AG04450 (cell line): ENCODE measurements at places on chromosomes 7 and 10.

DNA sequence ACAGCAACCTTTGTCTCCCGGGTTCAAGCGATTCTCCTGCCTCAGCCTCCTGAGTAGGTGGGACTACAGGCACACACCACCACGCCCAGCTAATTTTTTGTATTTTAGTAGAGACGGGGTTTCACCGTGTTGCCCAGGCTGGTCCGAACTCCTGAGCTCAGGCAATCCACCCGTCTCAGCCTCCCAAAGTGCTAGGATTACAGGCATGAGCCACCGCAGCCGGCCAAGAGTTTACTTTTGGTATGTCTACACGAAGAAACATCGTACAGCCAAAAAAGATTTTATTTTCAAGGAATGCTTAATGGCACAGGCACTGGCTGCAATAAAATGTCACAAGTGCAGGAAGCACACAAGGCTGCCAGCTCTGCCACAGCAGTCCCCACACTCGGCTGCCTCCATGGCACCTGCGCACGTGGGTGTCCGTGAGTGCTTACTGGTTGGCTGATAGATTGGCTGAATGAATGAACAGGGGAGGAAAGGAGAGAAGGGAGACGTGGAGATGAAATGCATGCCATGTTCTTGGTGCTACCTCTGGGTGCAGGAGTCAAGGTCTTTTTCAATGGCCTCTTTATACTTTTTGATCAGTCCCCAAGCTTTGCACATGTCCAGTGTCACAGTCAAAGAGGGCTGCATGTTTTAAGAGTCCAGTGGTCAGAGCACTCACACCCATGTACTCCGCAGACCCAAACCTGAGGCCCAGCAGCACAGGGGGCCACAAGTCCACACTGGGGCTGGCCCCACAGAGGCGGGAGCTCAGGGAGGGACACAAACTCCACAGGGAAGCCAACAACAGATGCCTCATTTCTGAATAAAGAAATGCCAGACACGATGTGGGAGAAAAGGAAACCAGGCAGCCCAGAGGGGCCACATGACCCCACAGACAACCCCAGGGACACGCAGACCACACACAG, 198.2 kb downstream of the MAD1L1 start:
- no peak for DNase-seq

DNA sequence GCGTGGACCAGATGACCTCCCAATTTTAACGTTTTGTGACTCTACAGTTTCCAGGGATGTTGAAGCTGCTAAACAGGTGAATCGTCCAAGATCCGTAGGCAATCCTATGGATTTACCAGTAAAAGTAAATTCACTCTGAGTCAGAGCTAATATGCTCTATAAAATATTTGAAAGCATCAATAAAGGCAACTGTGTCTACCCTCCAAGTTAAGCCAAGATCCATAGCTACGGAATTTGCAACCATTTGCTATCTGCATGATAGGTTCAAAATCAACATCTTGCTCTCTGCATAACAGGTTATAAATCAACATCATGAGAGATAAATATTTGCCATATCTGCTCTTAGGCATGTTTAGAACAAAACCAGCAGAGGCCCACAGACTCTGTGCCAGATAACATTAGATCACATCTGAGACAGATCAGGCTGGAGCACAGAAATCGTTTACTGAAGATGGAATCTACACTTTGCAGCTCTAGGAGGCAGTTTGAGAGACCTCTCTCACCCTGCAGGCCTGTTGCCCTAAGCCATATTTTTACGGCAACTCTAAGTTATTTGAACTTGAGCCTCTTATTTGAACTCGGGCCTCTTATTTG, 80.7 kb upstream of the PDCD4 start:
- peak; percentile 29 for DNase-seq

- DNase-seq: no peak
Measured at GRCh38 chr7:146659732-146660131, 543.1 kb downstream of the CNTNAP2 start.

DNA sequence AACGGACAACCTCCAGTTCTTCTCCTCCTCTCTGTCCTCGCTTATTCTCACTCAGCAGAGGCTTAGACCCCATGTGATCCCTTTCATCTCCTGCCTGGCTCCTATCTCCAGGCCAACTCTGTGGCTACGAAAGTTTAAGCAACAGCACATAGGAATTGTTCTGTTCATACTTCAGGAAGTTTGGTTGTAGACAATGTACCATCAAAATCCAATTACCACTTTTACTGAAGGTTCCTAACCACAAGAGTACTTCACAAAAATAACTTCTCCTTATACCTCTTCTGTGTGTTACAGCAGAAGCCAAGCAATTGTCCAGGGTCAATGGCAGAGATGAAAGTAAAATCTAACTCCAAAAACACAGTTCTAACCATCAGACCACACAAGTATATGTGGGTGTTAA, 80.0 kb downstream of the SLC25A13 start:
- no peak for DNase-seq

GRCh38 chr10:73873142-73873837, 1.1 kb downstream of the CAMK2G start:
- DNase-seq: no peak

GRCh38 chr10:44879531-44879899, 31.6 kb upstream of the TMEM72 start:
- DNase-seq: no peak

DNA sequence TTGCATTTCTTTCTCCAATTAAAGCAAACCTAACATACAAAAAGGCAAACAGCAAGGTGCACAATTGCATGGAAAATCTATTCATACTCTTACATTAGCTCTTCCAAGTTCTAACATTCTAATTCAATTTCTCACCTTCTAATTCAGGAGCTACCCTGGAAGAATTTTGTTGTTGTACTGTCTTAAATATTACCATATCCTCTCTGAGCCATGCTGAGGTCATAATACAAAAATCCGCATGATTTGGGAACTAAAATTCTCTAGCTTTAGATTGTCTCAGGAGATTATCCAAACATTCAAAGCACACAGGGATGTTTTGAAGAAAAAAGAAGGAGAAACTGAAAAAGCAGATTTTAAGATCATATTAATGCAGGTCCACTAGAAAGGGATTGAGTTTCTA, 229.9 kb downstream of the KIAA1217 start:
- DNase-seq: no peak

- DNase-seq: no peak
Measured at GRCh38 chr7:132919771-132920170, 162.1 kb downstream of the CHCHD3 start.

GRCh38 chr10:102341038-102341688, 54.3 kb upstream of the NFKB2 start:
- DNase-seq: no peak

GRCh38 chr10:102426803-102427287, 5.5 kb downstream of the CUEDC2 start:
- no peak for DNase-seq

- DNase-seq: no peak
Measured at GRCh38 chr7:16235147-16236114, 185.9 kb downstream of the CRPPA start.

DNA sequence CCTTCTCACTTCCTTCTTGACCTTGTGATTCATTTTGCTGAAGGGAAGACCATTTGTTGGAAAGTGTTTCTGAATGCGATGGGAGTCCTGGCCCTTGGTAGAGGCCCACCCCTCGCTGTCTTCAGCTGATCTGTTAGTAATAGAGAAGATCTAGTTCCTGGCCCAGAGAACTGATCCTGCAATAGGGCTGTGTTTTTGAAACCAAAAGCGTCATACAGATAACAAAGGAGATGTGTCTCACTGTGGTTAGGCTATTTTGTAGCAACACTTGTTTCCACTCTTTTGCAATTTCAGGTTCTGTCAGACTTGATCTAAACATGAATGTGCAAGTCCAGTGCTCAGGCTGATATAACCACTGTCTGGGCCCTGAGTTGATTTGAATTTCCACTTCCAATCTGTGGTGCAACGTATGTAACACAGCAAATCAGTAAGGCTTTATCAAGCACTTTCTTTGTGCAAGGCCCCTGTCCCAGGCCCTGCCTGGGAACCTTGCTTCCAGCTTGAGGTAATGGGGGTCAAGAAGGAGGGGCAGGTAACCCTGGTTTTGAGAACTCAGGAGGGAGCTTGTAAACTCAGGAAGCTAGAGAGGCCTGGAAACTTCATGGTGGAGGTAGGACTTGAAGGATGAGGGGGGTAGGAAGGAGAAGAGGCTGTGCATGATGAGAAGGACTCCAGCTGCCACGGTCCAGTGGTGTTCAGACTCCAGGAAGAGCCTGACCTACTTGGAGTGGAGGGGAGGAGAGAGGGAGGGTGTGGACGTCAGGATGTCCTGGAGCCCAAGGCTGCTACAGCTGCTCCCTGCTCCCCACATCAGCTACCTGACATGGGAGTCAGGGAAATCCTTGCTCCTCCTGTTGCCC, 42.2 kb upstream of the SRGN start:
- no peak for DNase-seq

DNA sequence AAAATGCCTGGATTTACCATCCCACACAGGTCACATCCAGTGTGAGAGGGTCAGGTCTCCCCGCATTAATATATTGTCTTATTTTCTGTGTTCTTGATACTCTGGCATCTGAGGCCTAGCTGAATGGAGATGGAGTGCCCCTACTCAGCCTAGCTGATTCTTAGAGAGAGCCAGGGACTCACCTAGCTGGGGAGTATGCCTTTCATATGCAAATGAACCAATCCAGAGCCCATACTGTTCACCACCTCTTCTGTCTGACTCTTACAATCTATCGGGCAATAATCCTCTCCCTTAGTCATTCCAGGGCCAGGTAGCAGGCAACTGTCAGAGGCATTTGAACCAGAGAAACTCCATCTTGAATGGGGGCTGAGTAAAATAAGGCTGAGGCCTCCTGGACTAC, 46.3 kb downstream of the LBX1 start:
- no peak for DNase-seq

GRCh38 chr10:80158598-80159127, 26.1 kb downstream of the PLAC9 start:
- DNase-seq: peak; percentile 92

DNA sequence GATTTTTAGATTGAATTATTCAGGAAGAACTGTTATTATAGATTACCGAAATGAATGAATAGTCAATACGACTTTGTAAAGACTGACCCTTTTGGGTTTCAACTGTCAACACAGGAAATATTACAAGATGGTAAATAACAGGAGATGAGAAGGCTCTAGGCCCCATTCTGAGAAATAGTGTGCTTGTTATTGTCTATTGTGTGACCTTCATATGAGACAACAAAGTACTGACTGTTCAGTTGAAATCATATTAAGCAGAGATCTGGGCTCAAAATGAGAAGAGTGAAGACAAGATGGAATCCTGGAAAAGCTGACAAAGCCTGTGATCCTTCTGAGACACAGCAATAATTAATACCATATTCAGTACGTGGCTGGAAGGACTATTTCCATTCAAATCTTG, 503.8 kb downstream of the INHBA start:
- DNase-seq: no peak

GRCh38 chr10:131132681-131133080, 178.8 kb downstream of the TCERG1L start:
- no peak for DNase-seq

DNA sequence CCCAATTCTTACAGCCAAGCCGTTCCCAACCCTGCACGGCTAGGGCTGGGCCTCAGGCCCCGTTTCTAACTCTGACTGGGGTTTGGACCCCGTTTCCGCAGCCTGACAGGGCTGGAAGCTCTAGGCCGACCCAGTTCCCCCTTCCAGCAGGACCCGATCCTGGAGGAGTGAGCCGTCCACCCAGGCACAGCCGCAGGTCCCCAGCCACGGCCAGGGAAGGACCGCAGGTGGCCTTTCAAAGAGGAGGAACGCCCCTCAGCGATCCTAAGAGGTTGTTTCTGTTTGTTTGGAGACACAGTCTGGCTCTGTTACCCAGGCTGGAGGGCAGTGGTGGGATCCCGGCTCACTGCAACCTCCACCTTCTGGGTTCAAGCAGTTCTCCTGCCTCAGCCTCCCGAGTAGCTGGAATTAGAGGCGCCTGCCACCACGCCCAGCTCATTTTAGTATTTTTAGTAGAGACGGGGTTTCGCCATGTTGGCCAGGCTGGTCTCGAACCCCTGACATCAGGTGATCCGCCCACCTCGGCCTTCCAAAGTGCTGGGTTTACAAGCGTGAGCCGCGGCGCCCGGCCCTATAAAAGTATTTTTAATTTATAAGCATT, 778 bp upstream of the GET4 start:
- no peak for DNase-seq

- no peak for DNase-seq
Measured at GRCh38 chr10:22351131-22351703, 5.9 kb downstream of the SPAG6 start.

DNA sequence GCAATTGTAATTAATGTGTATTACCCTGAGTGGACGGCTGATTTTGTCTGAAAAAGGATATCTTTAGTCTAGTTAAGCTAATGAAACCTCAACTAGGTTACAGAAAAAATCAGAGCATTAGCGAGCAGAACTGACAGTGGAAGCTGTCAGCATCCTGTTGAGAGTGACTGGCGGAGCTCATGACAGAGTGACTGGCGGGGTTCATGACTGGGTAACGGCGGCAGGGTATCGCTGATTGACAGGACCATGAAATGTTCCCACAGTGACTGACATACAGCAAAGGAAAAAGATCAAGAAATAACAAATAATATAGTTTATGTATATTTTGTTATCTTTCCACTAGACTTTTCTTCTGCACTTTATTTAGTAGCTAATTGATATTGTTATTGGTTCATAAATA, 202.5 kb upstream of the AGK start:
- DNase-seq: no peak

DNA sequence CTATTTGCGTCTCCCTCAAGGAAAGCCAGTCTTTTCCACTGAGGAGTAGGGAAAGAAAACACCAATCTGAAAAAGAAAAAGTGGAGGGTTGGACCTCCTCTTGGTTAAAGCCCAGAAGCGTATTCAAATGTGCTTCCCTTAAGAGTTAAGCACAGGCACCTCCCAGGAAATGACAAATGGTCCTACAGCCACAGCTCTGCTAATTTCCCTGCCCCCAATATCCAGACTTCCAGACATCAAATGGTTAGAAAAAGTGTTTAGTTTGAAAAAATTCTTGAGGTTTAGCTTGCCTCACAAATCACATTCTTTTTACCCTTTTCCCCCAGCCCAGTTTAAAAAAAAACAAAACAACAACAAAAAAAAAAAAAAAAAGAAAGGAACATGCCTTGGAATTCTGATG, 19.0 kb upstream of the COL1A2 start:
- peak; percentile 94 for DNase-seq

- DNase-seq: no peak
Measured at GRCh38 chr10:35451151-35452016, 115.1 kb downstream of the CCNY start.

GRCh38 chr7:139827042-139827441, 2.0 kb upstream of the TBXAS1 start:
- no peak for DNase-seq

GRCh38 chr7:111801277-111801676, 239.0 kb upstream of the IMMP2L start:
- no peak for DNase-seq

GRCh38 chr10:22345301-22346095, at the start of gene SPAG6:
Gene SPAG6, plus strand, starts transcription at chr10:22345496. Its CDS starts 116 bp downstream, at chr10:22345612.
- DNase-seq: no peak

DNA sequence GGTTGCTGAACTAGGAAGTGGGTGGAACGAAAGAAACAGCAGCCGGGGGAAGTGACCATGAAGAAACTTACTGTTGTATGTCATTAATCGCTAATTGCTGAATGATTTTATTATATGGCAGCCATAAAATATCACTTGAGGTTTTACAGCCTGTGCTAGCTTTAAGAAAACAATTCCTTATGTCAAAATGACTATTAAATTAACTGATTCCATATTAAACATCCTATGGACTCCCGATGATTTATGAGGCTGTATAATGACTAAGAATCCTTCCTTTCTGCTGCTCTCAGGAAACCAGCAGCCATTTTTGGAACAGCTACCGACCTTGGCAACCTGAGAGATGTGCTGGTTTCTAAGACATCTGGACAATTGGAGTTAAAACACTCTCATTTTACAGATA, 421.9 kb downstream of the SORCS3 start:
- DNase-seq: no peak

GRCh38 chr7:147400221-147400689, 1190.3 kb upstream of the C7orf33 start:
- DNase-seq: peak; percentile 27
